COR-L47 (cell line): ENCODE measurements at places on chromosomes 7 and 10.

GRCh38 chr7:74479066-74479781 is 25.5 kb downstream of the GTF2IRD1 start:
- peak; percentile 89 for DNase-seq

GRCh38 chr10:79229071-79229541 is 118.2 kb upstream of the PPIF start:
- peak; percentile 65 for DNase-seq

DNA sequence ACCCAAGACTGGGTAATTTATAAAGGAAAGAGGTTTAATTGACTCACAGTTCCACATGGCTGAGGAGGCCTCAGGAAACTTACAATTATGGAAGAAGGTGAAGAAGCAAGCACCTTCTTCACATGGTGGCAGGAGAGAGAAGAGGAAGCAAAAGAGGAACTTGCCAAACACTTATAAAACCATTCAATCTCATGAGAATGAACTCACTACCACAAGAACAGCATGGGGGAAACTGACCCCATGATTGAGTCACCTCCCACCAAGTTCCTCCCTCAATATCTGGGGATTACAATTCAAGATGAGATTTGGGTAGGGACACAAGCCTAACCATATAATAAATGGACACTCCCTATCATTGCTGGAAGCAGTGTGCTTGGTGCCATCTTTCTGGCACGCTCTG is 506.3 kb downstream of the CALN1 start:
- no peak for DNase-seq

DNA sequence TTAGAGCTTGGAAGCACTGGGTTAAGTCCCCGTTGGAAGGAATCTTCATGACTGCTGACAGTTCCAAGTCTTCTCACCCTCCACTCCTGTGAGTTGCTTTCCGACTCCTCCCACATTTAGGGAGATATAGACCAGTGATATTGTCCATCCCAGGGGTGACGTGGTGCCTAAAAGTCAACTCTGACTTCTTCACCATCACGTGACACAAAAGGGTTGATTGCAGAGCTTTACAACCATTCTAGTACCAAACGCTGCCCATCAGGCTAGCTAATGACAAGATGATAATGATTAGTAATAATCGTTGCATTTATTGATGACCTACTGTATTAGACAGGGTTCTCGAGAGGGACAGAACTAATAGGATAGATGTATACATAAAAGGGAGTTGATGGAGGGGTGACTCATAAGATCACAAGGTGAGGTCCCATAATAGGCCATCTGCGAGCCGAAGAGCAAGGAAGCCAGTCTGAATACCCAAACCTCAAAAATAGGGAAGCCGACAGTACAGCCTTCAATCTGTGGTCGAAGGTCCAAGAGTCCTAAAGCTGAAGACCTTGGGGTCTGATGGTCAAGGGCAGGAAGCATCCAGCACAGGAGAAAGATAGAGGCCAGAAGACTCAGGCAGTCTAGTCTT is 85.3 kb upstream of the CARD11 start:
- no peak for DNase-seq

DNA sequence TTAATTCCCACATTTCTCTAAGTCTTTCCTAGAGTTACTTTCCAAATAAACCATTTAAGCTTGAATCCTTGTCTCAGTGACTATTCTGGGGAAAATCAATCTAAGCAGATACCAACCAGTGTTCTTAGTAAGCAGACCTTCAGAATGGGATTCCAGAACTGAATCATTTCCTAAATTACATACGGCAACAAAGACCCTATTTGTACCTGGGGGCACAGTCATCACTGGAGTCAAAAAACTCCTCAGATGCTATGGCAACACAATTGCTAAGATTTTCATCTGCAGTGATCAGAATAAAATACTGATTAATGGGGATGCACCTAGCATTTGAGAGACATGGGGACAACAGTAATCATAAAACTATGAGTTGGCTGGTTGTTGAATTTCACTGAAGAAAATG is 284.7 kb upstream of the HGF start:
- no peak for DNase-seq

- no peak for DNase-seq
These were observed 49.3 kb downstream of the DENND2A start for GRCh38 chr7:140591180-140591902.

DNA sequence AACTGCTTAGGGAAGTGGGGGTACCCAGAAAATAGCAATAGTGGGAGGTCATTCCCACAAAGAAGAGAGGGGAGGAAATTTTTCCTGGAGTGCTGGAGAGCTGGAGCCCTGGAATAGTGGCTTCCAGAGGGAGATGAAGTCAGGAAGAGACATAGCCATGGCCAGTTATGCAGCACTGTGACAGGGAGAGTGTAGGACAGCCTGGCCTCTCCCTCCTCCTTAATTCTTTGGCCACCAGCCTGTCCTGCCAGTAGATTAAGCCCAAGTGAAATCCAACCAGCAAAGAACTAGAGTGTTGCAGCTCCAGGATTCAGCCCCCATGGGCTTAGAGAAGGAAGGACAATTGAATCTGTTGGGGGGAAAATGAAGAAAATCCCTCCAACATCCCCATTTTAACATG is 130.5 kb downstream of the HDAC9 start:
- DNase-seq = no peak
